ENCODE measurements at places on chromosomes 13 and 19.
A peak's percentile ranks its signal among the peaks of the same experiment; 100 is the strongest.

DNA sequence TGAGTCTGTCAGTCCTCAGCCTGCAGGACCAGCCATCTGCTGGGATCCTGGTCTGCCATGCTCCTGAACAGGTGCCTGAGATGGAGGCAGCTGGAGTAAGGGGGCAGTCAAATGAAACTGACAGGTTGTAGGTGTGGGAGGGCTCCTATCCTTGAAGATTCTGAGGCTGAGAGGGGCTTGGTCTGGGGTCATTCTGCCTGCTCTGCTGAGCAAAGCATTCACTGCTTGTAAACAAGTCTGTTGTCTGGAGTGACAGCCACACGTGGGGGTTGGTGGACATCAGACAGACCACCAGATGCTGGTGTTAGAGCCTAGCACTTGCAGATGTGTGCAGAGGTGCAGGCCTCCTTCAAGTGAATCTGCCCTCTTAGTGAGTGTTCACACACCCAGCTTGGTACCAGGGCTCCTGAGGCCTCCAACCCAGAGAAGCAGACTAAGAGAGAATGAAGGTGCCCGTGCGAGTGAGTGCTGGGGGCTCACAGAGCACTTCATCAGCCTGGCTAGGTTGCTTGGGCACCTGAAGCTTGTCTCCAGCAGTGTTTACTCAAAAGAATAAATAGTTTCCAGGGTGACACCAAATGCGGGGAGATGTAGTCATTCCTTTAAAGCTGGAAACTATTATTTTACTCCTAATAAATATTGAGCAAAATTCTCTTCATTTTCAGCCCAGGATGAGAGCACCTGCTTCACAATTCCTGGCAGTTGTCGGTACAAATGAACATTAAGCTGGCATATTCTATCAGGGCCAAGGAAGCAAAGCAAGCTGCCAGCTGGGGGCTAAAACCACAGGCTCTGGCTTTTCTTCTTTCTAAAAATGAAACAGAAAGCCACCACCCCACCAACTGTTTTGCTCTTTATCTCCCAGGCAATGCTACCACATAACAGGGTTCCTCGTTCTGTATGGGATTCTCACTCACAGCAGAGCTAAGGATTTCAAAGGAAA lies 82.3 kb downstream of the RNASEH2B start:
- DNase-seq = peak; percentile 43

GRCh38 chr19:51407511-51408131 lies 9.8 kb downstream of the SIGLEC10 start:
- DNase-seq = no peak

DNA sequence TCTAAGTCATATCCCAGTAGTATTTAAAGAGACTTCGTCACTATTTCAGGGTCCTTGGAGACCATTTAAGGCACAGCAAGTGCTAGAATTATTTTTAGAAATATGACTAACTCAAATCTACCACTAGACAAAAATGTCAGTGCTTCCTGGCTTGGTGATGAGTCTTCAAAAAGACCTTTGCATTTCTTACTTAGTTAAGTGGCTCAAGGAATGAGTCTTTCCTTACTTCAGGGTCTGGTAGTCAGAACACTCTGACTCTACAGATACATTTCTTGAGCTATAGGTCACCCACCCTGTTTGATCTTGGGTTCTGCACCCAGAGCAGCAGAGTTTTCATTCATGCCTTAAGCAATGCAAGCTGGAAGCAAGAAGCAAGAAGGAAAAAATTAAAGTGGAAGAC lies 191.0 kb upstream of the HTR2A start:
- DNase-seq = no peak

GRCh38 chr19:18021121-18021755 lies 13.3 kb downstream of the ARRDC2 start:
- DNase-seq = peak; percentile 79

DNA sequence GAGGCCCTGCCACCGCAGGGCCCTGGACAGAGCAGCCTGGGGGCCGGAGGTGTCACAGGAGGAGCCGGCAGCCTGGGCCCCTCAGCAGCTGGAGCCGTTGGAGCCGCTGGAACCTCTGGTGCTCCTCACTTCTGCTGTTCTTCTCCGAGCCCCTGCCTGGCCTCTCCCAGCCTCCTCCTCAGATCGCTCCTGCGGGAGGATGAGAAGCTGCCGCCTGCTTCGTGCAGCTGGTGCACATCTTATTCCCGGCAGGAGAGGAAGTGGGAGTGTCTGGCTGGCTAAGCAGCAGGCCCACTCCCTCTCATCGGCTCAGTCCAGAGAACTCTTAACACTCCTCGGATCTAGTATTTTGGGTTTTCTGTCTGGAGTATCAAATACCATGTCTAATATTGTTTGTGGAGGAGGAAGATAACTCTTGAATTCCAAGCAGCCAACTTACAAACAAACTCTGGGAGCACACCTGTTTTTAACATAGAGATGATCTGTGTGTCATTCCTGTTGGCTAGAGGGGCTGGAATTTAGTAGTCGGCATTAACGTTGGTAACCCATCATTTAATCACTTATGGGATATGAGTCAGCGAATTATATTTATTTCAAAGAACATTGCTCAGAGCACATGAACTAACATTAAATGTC lies 37.1 kb upstream of the RNF113B start:
- no peak for DNase-seq

DNA sequence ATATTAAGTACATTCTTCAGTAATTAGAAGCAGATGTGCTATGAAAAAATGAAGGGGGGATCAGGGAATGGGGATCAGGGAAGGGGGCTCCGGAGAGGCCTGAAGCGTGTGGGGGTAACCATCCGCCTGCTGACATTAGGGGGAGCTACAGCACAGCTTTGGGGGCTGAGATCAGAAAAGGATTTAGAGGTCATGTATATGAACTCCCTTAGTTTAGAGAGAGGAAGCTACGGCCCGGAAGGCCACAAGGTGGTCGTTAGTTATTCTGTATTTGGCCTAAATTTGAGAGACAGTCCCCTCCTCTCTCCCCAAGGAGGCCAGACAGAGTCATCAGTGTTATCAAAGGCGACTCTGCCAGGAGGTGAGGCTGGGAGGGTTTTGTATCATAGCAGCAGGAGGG lies 99.0 kb downstream of the TM9SF2 start:
- no peak for DNase-seq

DNA sequence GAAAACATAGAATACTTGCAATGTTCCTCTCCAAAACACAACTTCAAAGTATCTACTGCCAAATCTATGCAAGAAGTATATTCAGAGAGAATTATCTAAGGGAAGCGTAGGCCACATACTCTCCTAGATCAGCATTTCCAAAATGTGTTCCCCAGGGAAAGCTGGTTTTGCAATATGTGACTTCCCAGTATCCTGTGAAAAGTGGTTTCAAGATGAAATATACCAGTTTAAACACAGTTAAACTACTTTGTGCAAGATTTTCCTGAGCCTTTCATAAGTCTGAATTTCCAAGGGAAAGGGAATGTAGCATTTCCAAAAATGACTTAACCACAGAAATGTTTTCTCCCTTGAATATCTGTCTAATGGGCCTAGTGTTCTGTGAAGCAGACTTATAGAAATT lies 7.6 kb downstream of the STARD13 start:
- no peak for DNase-seq

- DNase-seq = peak; percentile 20
Measured at GRCh38 chr19:43290568-43291359, 21.4 kb upstream of the PSG9 start.

DNA sequence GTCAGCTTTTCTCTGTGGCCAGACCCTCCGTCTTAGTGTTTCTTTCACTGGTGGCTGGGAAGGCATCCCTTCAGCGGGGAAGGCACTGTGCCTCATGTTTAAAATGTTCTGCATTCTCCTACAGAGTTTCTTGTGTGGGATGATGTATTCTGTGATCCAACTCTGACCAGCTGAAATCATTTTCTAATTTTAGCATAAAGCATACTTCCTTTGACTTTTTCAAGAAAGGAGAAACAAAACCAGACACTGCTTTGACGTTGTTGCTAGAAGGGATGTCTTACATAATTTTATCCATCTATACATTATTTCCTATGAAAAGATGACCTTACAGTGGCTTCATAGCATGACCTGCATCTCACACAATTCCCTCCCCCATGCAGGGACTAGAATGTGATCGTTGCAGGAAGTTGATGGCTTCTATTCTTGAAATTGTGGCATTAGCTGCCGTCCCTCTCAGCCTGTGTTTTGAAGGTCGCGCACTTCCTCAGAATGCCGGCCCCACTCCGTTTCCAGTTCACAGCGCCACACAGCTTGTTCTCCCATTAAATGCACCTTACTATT lies 38.6 kb upstream of the TEX29 start:
- no peak for DNase-seq

- no peak for DNase-seq
Measured at GRCh38 chr13:83691966-83692365, 190.3 kb downstream of the SLITRK1 start.

- no peak for DNase-seq
Measured at GRCh38 chr13:111437856-111438547, 117.6 kb downstream of the TEX29 start.

DNA sequence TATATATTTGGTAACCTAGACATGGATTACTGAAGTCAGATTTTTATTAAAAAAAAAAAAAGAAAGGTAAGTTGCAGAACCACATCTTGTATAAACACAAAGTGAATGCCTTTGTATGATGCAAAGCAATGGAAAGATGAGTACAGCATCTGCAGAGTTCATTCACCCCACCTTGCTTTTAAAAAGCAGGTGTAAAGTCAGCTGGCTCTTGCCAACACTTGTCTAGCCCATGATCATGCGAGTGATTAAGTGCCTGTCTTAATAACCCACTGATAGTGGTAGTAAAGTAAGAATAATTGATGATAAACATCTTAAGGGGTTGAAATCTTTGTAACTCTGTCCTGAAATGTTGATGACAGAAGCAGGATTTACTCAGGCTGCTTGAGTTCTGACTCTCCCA lies 710.4 kb downstream of the EFNB2 start:
- no peak for DNase-seq

DNA sequence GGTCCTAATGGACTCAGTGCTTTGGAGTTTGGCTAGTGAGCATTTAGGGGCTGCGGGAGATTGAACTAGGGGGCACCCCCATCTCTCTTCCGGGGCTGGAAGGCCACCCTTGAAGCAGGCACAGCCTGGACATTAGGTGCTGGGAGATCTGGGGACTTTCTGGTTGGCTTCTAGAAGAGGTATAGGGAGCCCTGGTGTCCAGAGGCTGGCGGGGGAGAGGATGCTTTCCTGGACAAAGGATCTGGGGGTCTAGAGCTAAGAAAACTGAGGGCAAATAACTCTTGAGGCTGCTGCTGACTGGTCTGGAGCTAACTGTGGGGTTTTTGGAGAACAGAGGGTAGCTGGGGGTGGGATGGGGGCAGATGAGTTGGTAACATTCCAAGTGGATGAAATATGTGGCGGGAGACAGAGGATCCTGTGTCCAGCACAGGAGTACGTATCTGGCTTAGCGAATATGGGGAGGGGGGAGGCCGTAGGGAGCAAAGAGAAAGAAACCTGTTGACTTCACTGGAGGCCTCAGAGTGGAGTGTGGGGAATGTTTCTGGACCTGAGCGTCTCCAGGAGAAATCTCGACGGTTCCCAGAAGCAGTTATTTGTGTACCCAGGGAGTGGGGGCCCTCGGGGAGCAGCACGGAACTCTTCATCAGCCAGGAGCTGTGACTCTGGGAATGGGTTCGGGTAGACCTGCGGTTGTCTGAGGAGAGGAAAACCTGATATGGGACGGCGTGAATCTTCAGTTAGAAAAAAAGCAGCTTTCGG lies 1.4 kb downstream of the HNRNPUL1 start:
- no peak for DNase-seq

DNA sequence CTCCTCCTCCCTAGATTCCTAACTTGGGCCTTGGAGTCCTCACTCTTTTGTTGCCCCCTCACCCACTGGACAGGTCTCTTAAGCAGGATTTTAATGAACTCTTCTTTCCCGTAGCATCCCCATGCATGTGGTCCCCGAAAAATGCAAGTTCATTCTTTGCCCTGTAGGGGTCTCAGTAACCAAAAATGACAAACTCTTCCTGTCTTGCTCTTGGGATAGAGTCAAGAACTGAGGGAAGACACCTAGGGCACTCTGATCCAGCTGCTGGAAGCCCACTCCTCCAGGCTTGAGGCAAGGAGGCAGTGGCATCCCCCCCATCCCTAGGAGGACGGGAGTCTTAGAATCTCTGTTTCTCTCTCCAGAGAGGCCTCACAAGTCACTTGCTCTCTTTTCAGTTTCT lies 987.0 kb downstream of the DIAPH3 start:
- DNase-seq = no peak

DNA sequence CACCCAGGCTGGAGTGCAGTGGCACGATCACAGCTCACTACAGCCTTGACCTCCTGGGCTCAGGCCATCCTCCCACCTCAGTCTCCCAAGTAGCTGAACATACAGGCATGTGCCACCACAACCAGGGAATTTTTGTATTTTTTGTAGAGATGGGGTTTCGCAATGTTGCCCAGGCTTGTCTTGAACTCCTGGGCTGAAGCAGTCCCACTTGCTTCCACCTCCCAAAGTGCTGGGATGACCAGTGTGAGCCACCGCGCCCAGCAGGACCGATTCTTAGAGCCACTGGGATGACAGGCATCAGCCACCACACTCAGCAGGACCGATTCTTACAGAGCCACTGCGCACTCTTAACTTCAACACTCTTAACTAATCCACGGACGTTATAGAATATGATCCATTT lies 54.9 kb upstream of the RANBP3 start:
- DNase-seq = no peak

DNA sequence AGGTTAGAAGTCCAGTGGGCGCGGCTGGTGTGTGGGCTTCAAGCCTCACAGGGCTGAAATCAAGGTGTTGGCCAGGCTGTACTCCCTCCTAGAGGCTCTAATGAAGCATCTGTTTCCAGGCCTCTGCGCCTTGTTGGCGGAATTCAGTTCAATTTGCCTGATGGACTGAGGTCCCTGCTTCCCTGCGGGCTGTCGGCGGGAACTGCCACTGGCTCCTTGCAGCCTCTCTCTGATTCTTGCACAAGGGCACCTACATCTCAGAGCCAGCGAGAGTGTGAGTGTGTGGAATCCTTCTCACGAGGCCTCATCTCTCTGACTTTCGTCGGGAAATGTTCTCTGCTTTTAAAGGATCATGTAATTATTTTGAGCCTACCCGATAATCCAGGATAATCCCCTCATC lies 128.6 kb downstream of the DLEU7 start:
- no peak for DNase-seq

DNA sequence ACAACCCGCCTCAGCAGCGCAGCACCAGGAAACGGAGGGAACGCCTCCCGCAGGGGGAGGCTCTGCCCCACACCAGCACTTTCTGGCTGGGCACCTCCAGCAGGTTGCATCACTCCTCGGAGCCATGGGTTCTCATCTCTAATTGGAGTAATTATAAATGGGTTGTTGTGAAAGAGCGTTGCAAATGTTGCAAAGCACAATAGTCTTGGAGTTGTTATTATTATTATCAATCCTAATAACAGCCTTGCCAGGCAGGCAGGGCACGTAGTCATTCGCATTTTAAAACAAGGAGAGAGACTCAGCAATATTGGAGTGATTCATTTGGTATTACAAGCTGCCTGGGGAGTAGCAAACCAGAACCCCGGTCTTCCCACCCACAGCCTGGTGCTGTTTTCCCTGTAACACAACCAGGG lies 108.6 kb upstream of the GJB6 start:
- DNase-seq = no peak

GRCh38 chr13:35764326-35765015 lies 288.0 kb upstream of the MAB21L1 start:
- DNase-seq = no peak
